NCI-H446 treated with DMSO at 0.1 percent for 48 hours (cell line): ENCODE measurements at places on chromosomes 11 and 22.
A peak's percentile ranks its signal among the peaks of the same experiment; 100 is the strongest.

- DNase-seq = no peak
Measured at GRCh38 chr11:61022311-61023085, 51.0 kb downstream of the CD6 start.

- DNase-seq = no peak
Measured at GRCh38 chr11:26048271-26048670, 283.7 kb upstream of the ANO3 start.

DNA sequence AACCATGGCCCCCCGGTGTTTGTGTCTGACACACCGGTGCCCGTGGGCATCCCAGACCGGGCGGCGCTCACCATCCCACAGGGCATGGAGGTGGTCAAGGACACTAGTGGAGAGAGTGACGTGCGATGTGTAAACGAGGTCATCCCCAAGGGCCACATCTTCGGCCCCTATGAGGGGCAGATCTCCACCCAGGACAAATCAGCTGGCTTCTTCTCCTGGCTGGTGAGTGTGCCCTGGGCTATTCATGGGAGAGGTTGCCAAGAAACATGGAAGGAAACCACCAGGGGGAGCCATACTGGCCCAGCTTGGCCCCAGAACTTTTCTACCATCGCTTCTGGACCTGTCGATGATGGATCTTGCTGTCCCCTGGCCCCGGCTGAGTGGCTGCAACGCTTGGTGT lies 36.5 kb downstream of the PRDM11 start:
- DNase-seq = no peak

DNA sequence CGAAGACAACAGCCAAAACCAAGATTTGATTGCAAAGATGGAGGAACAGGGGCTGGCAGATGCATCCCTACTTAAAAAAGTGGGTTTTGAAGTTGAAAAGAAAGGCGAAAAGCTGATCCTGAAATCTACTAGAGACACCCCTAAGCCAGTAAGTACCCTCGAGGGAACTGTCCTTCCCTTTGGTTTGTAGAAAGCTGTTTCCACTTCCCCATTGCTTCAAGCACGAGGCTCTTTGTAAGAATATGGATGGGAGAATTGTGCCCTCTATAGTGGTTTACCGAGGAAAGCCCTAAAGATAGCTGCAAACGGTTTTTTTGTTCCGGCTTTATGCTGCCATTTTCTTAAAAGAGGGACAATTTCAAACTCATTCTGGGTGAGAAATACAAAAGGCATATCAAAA lies 133.9 kb downstream of the WNT7B start:
- no peak for DNase-seq

GRCh38 chr22:23127788-23128187 lies 14.0 kb downstream of the RSPH14 start:
- DNase-seq = no peak

GRCh38 chr11:75100314-75100713 lies 3.6 kb upstream of the OR2AT4 start:
- DNase-seq = no peak

- DNase-seq = no peak
Measured at GRCh38 chr22:17357688-17358087, 11.6 kb upstream of the CECR2 start.

- DNase-seq = no peak
Measured at GRCh38 chr11:87223816-87224215, 186.1 kb downstream of the TMEM135 start.

- no peak for DNase-seq
Measured at GRCh38 chr11:78061921-78062311, 1.7 kb upstream of the THRSP start.

DNA sequence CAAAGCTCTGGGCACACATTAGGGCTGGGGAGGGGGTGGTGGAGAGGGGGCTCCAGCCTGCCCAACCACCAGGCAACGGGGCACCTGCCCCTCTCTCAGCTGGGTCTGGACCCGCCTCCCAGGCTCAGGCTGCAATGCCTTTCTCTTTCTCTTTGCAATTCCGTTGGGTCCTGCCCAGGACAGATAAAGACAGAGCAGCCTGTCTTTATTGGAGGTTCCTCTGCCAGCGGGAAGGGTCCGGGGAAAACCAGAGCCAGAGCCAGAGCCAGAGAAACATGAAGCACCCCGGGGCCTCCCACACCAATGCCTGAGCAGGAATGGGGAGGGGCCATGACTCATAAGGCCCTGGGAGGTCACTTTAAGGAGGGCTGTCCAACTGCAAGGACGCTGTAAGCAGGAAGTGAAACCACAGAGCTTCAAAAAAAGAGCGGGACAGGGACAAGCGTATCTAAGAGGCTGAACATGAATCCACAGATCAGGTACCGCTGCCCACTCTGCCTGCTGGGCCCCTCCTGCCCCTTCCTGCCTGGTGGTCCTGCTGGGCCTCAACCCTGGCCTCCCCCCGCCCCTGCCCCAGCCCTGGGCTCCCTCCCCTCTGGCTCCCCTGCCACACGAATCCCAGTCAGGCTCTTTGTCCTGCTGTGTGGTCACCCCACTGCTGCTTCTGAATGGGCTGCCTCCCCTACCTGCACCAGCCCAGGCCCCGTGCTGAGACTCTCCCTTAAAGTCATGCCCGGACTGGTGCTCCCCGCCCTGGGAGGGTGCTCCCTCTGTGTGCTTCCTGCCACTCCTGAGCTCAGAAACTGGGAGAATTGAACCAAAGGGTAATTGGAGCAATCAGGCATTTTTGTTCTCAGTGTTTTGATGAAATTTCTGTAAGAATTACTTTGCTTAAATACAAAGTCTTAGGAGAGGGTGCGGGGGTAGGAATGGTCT lies at the start of gene APOBEC3B:
TSS of gene APOBEC3B (plus strand) at position 356 of the 936 bp plus-strand sequence. CDS start at position 463, 107 bp downstream.
- no peak for DNase-seq

GRCh38 chr11:97684486-97685439 lies 1295.0 kb downstream of the JRKL start:
- DNase-seq = peak; percentile 22

DNA sequence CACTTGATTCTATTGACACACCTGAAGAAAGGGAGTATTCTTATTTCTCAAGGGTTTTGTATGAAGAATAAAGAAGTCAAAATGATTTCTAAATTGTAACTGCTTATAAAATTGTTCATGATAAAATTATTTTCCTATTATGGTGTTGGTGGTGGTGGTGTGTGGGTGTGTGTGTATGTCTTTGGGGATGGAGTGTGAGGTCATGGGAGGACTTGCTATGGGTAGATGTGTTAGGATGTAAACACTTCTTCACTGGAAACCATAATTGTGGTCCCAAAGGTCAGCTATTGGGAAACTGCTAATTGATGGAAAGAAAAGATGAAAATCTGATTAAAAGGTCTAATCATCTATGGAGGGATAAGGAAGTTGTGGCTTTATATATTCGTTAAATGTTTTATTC lies 5.1 kb downstream of the TRIM22 start:
- DNase-seq = no peak

GRCh38 chr22:49553076-49553475 lies 274.6 kb downstream of the BRD1 start:
- no peak for DNase-seq

DNA sequence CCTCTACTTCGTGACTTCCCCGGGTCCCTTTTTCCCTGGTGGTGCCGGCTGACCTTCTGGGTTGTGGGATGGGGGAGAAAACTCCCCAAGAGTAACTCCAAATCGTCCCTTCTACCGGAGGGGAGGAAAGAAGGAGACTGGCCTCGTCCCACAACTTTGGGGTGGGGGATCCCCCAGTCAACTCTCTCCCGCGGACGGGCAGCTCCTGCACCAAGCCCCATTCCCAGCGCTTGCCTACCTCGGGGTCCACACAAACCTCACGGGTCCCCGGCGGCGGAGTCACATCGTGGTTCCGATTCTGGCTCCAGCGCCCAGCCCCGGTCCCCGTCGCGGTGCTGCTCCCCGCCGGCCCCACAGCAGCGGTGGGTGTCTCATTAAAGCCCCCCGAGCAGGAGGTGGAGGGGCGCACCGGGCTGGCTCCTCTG lies 317 bp downstream of the BDNF start:
- no peak for DNase-seq

GRCh38 chr11:68615657-68616056 lies 68.7 kb upstream of the GAL start:
- DNase-seq = no peak

- no peak for DNase-seq
Measured at GRCh38 chr11:1810761-1811160, 24.0 kb upstream of the SYT8 start.

GRCh38 chr11:104130161-104130560 lies 33.8 kb downstream of the PDGFD start:
- DNase-seq = no peak

DNA sequence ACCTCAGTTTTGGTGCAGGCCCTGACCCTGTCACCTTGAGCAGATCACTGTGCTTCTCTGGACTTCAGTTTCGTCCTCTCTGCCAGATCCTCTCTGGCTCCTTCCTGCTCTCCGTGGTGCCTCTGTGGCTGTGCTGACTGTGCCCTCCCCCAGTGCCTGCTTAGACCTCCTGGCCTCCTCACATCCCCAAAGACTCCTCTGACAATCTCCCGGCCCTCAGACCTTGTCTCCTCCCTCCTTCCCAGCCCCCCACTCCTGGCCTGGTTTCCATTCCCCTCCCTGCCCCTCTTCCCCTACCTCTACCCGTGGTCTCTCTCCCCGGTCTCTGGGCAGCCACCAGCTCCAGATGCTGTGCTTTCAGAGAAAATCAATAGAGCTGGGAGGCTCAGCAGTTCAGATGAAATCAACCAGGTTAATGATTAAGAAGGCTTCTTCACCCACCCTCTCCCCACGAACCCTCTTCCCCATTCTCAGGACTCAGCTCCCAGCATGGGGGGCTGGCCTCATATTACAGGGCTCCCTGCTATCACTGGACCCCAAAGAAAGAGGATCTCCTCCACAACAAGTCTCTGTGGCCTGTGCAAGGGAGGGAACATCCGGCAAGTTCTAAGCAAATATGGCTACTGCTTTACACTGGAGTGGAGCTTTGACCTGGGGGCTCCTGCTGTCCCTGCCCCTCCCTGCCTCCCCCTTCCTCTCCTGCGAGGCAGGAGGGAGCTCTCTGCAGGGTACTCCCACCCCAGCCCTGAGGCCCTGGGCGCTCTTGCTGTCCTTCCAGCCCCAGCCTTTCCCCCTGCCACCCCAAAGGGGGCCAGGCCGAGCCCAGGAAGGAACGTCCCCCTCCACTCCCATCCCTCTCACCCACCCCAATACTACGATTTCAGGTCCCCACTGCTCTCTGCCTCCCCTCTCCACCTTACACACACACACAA lies 8.5 kb downstream of the BACE1-AS start:
- DNase-seq = no peak

GRCh38 chr11:16603890-16604793 lies 134.3 kb upstream of the C11orf58 start:
- DNase-seq = no peak

DNA sequence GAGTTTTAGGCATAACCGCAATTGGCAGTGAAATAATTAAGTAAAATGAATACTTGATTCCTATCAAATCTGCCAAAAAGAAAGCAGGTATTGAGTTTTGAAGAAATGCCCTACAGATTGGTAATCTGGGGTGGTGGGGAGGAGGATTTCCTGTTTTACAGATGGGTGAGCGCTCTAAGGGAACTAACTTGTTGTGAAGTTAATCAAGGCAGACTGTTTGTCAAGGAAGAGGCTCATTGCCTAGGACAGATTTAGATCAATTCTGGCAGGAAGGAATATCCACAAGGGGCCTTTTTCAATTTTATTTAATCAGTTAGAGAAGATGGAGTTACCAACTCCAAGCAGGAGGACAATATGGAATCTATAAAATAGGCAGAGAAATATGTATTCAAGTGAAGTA lies 271.5 kb upstream of the CCDC90B start:
- DNase-seq = no peak

DNA sequence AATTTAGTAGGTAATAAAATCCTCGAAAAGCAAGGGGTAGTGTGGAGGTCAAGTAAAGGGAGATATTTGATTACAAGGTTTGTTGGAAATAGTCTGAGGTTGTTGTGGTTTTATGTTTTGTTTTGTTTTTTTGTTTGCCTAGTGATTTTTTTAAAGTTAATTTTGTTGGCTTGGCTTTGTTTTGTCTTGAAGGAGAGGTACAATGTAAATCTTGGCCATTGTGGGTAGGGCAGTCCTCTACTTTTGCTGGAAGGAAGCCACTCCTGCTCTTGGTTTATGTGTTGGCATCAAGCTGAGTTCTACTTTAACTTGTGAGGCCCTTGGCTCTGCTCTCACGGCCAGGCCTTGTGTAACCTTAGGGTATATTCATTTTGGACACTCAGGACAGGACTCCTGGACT lies 3.2 kb downstream of the AMOTL1 start:
- no peak for DNase-seq

DNA sequence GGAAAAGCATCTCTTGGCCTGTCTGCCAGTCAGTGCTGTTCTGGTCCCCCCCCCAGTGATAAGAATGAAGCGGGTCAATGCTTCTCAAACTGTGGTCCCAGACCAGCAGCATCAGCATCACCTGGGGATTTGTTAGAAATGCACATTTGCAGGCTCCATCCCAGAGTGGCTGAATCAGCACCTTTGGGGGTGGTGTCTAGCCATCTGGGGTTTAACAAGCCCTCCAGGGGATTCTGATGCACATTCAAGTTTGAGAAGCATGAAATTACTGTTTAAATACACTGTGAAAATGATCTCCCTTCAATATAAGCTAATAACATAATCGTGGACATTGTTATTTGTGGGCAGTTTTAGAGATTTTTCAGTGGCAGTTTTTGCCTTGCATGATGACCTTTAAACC lies 133.5 kb downstream of the MYO18B start:
- no peak for DNase-seq

DNA sequence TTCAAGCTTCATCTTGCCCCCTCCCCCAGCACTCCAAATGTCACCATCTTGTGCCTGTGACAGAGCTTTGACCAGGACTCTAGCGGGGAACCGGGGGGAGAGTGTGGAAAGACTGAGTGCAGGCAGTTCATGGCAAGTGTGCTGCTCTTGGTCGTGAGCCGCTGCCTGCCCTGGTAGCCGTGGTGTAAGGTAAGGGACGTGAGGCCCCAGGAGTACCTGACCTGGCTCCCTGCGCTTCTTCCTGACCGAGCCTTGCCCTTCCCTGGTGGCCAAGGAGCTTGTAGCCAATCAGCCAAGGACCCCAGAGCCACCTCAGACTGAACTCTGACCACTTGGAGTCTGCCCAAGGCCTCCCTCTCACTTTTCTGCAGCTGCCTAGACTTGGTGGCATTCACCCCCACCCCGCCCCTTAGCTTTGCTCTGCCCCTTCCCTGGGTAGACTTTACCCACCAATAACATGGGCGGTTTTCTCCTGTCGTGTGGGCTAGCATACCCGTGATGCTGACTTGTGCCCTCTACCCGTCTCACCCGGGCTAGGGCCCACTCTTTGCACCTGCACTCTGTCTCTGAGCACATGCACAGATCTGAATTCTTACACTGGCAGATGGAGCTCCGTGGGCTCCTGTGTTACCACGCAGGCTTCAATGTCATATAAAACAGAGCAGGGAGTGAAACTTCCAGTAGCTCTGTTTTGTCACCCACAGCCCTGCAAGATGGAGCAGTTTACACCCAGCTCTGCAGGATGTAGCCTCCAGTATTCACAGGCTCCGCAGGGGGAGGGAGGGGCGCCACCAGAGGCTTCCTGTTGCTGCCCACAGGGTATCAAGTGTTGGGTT lies 1.5 kb downstream of the DGKZ start:
- no peak for DNase-seq
